Stimulated activated naive CD4-positive, alpha-beta T cell (primary cell): ENCODE measurements at places on chromosomes 3 and 15.

- DNase-seq, result no peak
Measured at GRCh38 chr15:37907136-37907535, 27.3 kb upstream of the TMCO5A start.

DNA sequence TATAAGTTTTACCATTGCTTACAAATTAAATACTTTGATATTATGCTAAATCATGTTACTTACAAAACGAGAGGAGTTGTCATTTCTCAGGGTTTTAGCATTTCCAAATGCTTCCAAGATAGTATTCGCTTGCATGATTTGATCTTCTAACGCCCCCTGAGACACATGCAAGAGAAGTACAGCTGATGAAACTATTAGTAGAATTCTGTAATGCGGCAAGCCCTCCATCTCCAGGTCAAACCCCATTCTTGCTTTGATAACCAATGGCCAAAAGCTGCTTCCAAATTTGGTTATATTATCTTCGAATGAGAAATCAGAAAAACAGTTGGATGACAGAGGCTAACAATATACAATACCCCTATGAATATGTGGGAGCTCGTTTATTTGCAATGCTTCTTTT, 14.7 kb downstream of the MYH15 start:
- no peak for DNase-seq

DNA sequence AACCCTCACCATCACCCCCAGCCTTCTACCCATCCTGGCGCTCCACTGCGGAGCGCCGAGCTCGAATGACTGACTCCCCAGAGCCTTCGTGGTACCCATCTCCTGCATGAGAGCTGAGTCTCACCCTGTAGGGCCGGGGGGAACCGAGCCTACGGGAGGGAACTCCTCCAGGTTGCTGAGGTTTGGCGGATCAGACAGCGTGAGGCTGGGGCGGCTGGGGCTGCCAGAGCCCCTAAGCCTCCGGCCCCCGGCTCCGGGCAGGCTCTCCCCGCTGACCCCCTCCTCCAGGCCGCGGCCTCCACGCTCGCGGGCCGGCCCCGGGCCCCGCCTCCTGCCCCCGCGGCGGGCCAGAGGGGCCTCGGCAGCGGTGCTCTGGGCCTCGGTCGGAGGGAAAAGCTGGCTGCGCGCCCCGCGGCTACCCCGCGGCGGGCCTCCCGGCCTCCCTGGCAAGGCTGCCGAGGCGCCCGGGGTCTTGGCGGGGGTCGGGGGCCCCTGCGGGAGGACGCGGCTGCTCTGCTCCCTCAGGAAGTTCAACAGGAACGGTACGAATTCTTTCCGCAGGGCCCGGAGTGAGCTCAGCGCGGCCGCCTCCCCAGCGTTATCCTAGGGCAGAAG, 643 bp downstream of the CDAN1 start:
- no peak for DNase-seq

DNA sequence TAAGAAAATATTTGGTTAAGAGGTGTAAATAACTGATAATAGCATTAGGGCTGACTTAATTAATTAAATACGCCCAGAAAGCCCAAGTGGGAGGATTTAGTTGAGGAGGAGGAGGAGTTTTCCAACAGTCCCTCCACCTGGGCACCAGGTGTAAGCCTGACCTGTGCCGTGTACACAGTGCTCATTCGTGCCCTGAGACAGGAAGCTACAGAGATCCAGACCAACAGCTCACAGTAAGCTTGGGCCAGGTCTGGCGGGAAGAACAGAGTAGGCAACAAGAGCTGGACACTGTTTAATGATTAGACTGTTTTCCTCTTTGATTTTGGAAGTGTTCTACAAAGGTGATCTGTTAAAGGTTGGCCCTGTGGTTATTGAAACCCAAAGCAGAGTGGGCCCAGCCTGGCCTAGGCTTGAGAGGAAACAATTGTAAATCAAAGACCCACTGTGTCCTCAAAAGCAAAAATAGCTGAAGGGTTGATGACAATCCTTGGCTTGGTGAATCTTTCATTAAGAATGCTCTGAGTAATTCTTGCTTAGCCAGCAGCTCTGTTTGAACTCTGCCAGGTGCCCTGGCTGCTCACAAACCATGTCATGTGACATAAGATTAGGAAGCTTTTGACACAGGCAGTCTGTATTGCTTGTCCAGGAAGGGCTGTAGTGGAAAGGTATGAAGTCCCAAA, 13.8 kb downstream of the SQOR start:
- DNase-seq, result no peak
